ENCODE measurements at places on chromosomes 7 and 10.

DNA sequence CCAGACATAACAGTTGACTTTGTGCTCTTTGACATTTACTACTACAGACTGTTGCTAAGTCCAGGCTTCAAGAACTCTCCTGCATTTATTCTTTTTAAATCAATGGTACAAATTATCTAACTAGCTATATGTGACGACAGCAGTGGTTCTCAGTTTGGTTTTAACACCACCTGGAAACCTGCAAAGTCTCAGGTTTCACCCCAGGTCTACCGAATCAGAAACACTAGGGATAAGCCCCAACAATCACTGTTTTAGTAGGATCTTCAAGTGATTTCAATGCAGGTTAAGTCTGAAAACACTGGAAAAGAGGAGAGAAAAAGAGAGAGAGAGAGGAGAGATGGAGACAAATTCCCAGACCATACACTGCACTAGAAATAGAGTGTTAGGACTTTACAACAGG, 519.0 kb downstream of the PCDH15 start:
- DNase-seq: no peak

GRCh38 chr7:141475679-141476078, 75.5 kb upstream of the AGK start:
- no peak for DNase-seq

- DNase-seq: no peak
Observed at GRCh38 chr10:98892523-98892922, 343.1 kb downstream of the HPSE2 start.

GRCh38 chr10:59844436-59844835, 61.9 kb downstream of the CCDC6 start:
- no peak for DNase-seq

- DNase-seq: no peak
Observed at GRCh38 chr7:79723833-79724618, 270.6 kb upstream of the MAGI2 start.

DNA sequence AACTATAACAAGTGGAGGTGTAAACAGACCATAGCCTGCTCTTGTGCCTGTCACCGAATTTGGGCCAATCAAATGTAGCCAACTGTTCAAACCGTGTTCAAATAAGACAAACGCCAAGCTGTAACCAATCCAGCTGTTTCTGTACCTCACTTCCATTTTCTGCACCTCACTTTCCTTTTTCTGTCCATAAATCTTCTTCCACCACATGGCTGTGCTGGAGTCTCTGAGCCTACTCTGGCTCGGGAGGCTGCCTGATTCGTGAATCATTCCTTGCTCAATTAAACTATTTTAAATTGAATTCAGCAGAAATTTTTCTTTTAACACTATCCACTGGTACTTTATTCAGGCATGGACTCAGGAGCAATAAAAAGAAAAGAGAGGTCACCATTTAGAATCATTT, 29.9 kb upstream of the COL1A2 start:
- no peak for DNase-seq

Data from stimulated activated CD4-positive, alpha-beta T cell treated with anti-CD3 and anti-CD28 coated beads, TNF-alpha, amount 100 ng/mL, for 48 hours (primary cell).